Stimulated activated CD4-positive, alpha-beta T cell treated with anti-CD3 and anti-CD28 coated beads, Interleukin-15, amount 100 ng/mL, for 48 hours (primary cell): ENCODE measurements at places on chromosomes 13 and 19.

GRCh38 chr13:28585561-28585960 lies 73.4 kb upstream of the POMP start:
- DNase-seq: no peak

- DNase-seq: no peak
These were observed 20.3 kb downstream of the ZNF160 start for GRCh38 chr19:53082929-53083328.

DNA sequence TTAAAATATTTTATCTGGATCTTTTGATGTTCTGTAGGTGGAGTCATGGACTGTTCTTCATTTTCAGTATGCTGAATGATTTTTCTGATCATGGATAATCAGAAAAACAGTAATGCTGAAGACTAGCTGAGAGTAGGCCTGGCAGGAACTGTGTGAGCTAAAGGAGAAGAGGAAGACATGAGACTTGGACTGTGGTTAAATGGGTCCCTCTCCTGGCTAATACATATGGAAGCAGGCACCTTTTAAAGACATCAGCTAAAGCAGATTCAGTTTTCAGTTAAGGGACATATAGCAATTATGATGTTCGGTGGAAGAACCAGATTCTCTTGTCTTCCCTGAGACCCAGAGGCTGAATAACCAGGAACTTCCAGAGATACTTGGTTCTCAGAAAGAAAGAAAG lies 169.4 kb downstream of the OLFM4 start:
- DNase-seq: no peak

- DNase-seq: no peak
These were observed 4.8 kb upstream of the MYH14 start for GRCh38 chr19:50198431-50199258.

GRCh38 chr19:49061000-49061399 lies 3.5 kb upstream of the CGB7 start:
- DNase-seq: no peak
